ENCODE measurements at places on chromosomes 1 and 21.

- DNase-seq: no peak
Measured at GRCh38 chr1:7751174-7751573, 19.9 kb upstream of the VAMP3 start.

DNA sequence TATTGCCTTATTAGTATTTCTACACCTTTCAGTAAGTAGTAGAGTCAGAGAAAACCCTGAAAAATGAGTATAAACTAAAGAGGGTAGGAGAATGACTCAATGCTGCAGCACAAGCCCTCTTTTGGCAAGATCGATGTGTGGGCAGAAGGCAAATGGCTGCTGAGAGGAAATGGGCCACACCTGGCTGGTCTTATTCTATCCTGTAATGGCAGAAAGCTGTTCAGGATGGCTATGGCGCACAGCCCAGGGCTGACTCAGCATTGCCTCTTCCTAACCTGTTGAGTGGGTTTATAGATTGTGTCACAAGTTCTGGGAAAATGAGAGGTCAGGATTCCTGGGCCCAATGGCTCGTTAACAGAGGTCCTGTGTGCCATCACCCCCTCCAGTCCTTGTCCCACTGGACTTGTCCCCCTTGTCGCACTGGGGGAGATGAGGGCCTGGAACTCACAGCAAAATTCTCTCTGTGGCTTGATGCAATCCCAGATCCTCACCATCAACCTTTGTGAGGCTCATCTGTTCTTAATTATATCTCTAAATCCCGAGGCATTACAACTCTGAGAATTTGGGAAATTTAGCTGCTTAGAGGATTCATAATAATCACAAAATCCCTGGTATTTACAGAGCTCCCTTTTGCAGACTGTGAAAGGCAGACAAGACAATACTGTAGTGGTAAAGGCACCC is 13.2 kb downstream of the HMGB4 start:
- no peak for DNase-seq

- peak; percentile 84 for DNase-seq
Measured at GRCh38 chr1:41919764-41920397, 1.2 kb upstream of the HIVEP3 start.

GRCh38 chr1:159829273-159829634 is 2.6 kb downstream of the SLAMF8 start:
- DNase-seq: peak; percentile 80

DNA sequence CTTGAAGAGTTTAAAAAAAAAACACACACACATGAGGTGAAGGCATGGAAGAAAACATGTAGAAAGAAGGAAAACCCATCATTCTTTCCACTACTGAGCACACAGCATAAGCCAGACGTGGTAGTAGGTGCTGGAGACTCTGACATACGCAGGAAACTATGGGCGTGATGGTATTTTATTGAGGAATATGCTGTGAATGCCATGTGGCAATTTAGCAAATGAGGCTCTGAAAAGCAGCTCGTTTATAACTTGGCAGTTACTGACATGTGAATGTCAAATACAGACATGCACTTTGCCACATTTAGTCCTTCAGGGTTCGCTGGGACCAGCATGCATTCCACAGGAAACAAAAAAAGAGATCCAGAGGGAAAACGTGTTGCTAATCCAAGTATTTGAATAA is 74.3 kb upstream of the IFNAR2 start:
- DNase-seq: no peak

GRCh38 chr1:2415801-2416208 is 3.4 kb upstream of the PEX10 start:
- DNase-seq: peak; percentile 31

GRCh38 chr1:194252199-194252598 is 1065.8 kb upstream of the B3GALT2 start:
- no peak for DNase-seq

Data from hematopoietic multipotent progenitor cell treated with erythropoietin and hydrocortisone succinate and interleukin-3 and kit ligand, for 4 days (in vitro differentiated cells).